ENCODE measurements at places on chromosomes 11 and 22.

DNA sequence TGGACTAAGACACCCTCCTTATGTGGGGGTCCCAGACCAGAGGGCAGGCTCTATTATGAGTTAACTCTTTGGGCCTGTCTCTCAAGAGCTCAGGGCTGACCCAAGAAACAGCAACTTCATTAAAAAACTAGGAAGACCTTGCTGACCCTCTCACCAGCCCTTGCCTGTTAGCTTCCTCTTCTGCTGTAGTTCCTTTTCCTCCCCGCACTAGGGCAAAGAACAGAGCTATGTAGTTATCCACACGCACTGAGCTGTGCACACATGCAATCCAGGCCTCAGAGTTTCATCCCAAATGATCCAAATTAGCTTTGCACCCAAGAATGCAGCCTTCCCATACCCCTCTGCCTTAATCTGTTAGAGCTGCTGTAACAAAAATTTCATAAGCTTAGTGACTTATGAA, 539.6 kb upstream of the CADM1 start:
- no peak for DNase-seq

- peak; percentile 67 for DNase-seq
These were observed 658 bp upstream of the ARFGAP2 start for GRCh38 chr11:47177229-47177845.

GRCh38 chr11:112780351-112781087, 180.7 kb upstream of the NCAM1 start:
- no peak for DNase-seq

DNA sequence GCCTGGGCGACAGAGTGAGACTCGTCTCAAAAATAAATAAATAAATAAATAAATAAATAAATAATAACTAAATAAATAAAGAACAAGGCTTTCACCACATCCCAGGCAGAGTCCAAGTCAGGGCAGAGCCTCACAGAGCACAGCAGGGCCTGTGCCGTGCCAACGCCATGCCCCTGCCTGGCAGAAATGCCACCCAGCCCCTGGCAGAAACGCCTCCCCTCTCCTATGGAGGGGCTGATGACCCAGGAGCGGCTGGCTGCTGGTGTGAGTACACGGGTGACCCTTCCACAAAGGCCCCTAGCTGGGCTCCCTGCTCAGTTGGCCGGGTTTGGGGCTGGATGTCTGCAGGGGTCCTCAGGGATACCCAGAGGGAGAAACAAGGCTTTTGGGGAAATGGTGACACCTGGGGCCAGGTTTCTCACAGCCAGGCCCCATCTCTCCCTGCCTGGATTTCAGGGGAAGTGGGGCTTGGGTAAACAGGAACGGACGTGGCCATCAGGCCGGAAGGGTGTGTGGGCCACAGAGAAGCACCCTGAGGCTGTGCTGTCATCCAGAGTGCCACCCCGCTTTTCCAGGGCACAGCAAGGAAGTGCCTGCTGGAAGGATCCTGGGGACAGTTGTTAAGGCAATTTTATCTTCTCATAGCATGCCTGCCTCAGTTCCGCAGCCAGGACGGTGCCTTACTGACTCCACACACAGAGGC, 5.1 kb downstream of the BID start:
- DNase-seq, result no peak

GRCh38 chr22:26847816-26848215, 190.4 kb downstream of the MIAT start:
- no peak for DNase-seq

- no peak for DNase-seq
These were observed 328.2 kb downstream of the TTC28 start for GRCh38 chr22:28351476-28351875.

DNA sequence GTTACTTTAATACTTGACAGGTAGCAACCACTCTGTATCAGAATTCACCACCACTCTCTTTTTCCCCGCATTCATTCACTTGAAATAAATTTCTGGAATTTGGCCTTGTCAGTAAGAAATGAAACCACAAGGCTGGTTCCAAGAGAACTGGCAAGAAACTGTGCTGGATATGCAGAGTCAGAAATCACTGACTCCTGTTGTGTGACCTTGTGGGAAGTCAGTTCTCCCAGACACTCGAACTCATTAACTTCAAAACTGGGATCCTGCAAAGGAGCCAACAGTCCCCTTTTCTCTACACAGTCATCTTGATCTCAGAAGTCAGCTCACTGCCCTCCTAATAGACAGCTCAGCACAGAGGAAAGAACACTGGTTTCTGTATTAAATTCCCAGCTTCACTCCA, 142.7 kb downstream of the LRRC4C start:
- DNase-seq, result no peak

DNA sequence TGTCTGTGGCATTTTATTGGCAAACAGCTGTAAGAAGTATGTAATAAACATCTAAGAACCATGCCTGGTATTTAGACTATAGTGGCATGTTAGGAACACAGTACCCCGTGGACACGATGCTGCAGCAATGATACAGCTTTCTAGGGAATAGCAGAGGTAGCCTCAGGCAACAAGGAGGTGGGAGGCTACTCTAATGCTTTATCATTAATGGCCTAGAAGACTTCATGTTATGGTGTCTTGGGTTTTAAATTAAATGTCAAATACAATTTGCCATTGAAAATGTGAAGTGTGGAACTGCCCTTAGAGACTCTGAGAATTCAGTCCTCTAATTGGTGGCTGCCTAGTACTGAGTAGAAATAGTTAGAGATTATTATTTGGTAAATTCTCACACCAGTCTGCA, 516.9 kb downstream of the CNTN5 start:
- no peak for DNase-seq

DNA sequence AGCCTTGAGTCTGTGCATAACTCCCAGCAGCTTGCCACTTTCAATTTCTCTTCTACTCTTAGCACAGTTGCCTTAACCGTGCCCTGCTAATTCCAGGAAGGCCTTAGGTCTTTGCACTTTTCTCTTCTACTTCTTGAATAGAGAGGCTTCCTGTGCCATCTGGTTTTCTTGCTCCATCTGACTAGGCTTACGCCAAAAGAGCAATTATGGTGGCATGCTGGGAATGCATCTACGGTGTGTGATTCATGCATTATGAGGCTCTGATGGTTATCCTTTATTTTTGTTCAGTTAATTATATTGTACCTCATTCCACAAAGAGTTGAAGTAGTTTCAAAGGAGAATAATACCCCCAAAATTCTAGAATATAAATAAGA, 29.4 kb downstream of the SIK2 start:
- DNase-seq, result no peak

GRCh38 chr11:47611348-47611794, 17.2 kb upstream of the C1QTNF4 start:
- no peak for DNase-seq

- no peak for DNase-seq
These were observed 21.7 kb upstream of the CTTN start for GRCh38 chr11:70376621-70377020.

- DNase-seq, result no peak
These were observed 9.3 kb downstream of the CCND1 start for GRCh38 chr11:69650081-69650831.

DNA sequence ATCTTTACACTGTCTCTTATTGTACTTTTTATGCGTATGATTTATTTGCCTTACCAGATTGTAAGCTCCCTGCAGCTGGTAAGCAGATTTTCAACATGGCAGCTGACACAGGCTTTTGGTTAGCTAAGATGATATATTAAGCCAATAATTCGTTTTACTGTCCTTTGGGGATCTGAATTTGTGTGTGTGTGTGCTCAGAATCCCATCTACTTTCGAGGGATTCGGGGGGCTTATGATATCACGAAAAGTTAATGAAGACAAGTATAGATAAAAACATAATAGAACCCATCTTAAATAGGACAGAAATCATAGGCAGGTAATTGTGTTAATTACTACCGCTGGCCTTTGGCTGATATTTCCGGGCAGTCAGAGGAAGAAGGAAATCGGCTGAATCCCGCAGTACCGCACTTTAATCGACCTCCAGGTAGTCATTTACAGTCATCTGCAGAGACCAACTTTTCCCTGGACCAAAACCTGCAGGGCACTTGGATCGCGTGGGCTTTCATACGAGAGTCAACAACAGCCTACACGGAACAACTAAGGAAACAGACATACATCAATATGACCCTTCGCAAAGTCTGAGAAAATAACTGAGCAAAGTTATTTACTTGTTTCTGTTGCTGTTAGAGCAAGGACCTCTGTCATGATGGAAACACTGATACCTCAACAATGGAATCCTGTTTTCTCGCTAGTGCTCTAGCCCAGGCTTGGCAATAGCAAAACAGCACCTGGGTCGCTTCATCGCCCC, 802 bp downstream of the KBTBD3 start:
- DNase-seq, result peak; percentile 1

DNA sequence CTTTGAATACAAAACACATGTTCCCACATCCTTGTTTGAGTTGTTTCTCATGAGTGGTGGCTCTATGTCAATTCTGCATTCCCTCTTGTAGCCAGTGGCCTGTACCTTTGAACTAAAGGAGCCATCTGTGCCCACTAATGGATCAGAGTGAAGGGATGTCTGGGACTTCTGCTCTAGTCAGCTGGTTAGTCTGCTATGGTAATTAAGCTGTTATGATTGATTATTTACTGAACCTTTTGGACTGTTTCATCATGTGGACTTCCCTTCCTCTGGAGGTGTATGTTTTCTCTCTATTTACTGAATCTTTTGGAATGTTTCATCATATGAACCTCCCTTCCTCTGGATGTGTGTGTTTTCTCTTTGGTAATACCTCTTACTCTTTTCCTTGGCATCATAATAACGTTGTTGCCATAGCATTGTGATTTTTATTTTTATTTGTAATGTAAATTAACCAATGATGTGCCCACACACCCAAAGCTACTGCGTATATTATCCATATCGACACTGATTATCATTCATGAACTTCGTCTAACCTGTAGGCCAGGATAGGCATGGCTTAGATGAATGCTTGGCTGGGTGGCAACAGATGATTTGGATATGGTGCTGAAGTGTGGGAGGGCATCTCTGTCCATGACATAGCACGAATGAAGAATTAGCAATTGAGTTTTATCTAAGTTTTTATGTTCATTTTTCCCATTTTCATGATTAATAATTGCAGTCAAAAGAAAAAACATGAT, 112.3 kb upstream of the SORL1-AS1 start:
- no peak for DNase-seq

DNA sequence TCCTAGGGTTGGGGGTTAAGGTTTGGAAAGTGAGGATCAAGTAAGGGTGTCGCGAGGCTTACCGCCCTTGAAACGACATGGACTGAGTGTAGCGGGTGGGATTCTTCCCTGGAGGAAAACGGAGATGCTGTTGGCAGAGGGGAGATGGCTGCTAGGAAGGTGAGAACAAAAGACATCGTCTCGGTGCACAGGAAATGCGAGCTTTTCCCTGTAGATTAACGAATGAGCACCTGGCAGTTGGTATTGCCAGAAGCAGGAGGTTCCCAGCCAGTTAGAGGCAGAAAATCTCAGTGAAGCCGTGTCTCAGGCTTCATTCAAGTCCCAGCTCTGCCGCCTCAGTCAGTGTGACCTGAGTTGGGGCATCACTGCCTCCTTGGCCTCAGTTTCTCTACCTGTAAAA, 1.4 kb upstream of the LHFPL7 start:
- DNase-seq, result no peak

DNA sequence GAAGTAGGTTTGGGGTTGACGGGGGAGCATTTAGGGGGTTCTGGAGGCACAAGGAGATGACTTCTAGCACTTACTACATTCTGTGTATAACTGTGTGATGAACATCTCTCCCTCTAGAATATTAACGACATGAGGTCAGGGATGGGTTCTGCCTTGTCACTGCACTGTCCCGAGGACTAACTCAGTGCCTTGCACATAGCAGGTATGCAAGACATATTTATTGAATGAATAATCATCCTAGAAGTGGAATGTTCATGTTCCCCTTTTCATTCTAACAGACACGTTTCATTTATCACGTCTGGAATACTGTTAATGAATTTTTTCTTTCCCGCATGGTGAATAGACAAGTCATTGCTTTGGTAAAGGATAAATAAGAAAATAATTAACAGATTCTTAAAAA, 12.6 kb downstream of the SYT13 start:
- DNase-seq, result no peak

- no peak for DNase-seq
These were observed 4.4 kb downstream of the APOL1 start for GRCh38 chr22:36257308-36257707.

- no peak for DNase-seq
These were observed 324.6 kb upstream of the MTNR1B start for GRCh38 chr11:92644595-92645445.

DNA sequence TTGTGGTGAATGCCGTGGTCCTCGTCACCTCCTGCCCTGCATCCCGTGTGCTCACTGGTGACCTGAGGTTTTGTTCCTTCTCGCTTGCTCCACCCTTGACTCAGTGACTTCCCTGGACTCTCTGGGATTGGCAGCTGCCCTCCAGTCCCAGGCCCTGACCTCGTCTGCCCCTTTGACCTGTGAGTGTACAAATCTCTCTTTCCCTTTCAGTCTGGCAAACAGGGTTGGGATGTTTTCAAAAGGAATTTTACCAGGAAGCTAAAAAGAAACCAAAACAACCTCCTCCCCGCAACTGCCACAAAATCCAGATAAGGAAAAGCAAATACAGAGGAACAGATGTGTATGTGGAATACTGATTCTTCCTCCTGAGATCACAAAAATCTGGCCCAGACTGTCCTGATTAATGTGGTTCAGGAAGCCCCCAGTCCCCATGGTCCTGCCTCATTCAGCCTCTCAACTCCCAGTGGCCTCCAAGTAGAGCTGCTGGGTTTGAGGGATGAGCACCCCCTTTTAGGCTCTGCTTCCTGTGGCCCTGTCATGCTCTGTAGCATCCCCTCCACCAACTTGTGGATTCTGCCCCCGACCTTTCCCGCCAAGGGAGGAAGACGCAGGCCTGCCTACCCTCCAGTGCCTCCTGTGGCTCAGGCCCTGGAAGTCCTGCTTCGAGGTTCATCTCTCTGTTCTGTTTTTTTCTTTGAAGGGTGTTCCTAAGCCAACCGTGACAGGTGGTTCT, 15.2 kb downstream of the ROBO4 start:
- no peak for DNase-seq

DNA sequence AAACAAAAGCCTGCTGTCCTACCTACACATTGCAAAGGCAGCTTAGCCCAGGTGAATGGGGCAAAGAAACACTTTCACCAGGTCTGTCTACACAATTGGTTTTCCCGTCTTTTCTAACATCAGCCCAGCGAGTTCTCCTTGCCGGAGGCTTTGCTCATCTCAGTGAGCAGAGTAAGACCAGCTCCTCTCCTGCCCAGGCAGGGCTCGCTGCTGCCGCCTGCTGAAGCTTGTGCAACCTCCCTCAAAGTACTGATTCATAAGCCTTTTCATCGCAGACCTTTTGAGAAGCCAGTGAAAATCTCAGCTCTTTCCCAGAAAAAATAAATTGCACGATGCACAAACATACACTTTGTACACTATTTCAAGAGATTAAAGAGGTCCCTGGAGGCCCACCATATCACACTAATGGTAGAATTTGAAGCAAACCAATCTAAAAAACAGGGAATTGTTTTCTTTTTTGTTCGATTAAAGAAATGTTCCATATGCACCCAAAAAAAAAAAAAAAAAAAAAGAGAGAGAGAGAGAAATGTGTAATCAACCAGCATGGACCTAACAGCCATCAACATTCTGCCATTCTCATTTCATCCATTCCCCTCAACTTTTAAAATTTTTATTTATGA, 328.1 kb upstream of the MPPED2 start:
- DNase-seq, result peak; percentile 7

- no peak for DNase-seq
These were observed 619.0 kb downstream of the OPCML start for GRCh38 chr11:132913295-132913694.

GRCh38 chr11:119306373-119306890, 10.5 kb downstream of the MCAM start:
- DNase-seq, result peak; percentile 45

- DNase-seq, result no peak
These were observed 119.6 kb downstream of the DYNC2H1 start for GRCh38 chr11:103228807-103229206.

All from activated CD4-positive, alpha-beta T cell treated with anti-CD3 and anti-CD28 coated beads, Interleukin-2, amount 50 U/mL, for 48 hours (primary cell).